ENCODE measurements at places on chromosomes 2 and 18.

DNA sequence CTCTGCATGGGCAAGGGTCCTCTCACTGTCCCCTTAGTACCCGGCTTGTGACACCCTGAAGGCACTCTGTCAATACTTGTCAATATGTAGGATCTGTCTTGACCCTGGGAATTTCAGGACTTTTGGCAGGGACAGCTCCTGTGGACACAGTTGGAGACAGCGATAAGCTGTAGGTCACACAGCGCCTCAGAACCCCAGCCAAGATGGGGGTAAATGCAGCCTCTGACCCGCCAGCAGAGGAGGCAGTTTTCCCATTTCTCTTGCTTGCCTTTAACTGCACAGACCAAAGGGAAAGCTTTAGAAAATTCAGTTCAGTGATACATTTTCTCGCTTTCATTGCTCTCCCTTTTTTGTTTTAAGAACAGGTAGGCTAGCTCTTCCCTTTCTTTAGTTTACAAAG, 54.8 kb upstream of the KLHL29 start:
- no peak for DNase-seq

GRCh38 chr2:168171059-168171762, 76.2 kb downstream of the STK39 start:
- DNase-seq = no peak

GRCh38 chr18:70377317-70377799, 88.5 kb downstream of the SOCS6 start:
- no peak for DNase-seq

GRCh38 chr2:46568212-46569009, 89.0 kb downstream of the TMEM247 start:
- DNase-seq = no peak

- no peak for DNase-seq
Observed at GRCh38 chr18:63177919-63178821, 141.4 kb downstream of the BCL2 start.

DNA sequence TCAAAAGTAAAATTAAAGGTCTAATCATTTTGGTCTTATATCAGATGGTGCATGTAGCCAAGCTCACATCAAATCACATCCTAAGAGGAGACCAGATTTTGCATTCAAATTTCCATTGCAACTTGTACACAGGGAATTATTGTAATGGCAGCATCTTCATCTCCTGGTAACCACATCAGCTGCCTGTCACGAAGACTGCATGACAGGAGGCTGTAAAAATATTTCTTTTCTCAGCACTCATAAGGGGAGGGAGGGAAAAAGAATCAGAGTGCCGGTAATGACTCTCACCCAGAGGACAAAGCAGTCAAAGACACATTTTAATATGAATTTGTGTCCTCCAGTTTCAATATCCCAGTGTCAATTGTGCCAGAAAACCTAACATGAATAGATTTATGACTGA, 216.7 kb downstream of the TMEM163 start:
- no peak for DNase-seq

- no peak for DNase-seq
Observed at GRCh38 chr2:222592176-222592575, 63.7 kb downstream of the FARSB start.

DNA sequence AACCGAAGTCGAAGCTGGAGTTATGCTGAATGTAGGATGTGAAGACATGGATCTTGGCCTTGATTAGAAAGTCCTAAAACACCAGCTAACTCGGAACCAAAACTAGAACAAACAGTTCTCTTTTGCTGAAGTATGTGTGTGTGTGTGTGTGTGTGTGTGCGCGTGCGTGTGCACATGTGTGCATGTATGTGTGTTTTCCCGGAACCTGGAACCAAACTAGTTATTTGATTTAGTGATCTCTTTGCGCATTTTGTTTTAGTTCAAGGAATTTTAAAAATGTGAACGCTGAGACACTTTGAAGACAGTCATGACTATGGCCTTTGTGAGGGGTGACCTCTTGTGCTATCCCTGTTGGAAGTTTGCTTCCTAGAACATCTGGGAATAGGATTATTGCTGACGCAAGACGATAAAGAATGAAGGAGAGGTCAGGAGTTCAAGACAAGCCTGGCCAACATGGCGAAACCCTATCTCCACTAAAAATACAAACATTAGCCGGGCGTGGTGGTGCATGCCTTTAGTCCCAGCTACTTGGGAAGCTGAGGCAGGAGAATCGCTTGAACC, 23.8 kb downstream of the FHL2 start:
- DNase-seq = no peak

DNA sequence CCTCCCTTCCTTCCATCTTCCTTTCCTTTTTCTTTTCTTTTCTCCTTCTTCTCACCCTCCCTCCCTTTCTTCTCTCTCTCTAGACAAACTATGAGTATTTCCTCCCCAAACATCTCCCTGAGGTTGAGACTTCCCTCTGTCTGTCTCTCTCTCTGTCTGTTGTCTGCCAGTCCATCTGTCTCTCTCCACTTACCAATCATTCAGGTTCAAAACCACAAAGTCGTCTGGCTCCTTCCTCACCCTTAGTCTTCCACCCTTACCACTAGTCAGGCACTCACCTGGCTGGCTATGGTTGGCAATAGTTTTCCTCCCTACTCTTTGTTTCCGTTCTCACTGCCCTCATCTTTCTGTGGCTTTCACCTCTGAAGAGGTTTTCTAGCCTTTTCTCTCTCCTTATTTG, 12.9 kb downstream of the CCL20 start:
- DNase-seq = no peak

DNA sequence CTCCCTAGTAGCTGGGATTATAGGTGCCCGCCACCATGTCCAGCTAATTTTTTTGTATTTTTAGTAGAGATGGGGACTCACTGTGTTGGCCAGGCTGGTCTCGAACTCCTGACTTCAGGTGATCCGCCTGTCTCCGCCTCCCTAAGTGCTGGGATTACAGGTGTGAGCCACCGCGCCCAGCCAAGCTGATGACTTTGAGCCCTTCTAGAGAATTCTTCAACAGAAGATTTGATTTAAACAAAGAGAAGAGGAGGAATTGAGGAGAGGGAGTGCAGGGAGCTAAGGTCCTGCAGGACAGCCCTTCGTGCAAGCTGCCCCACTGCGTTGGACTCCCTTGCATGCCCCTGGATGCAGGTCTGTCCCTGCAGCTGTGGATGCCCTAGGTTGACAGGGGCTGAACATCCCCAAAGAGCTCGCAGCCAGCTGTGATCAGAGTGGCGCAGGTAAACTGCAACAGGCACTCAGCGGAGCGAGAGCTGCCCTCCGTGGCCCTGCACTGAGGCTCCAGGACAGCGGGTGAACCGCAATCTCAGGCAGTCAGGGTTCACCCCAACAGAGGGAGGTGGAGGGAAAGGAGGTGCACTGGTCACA, 13.7 kb downstream of the ADRA2B start:
- no peak for DNase-seq

DNA sequence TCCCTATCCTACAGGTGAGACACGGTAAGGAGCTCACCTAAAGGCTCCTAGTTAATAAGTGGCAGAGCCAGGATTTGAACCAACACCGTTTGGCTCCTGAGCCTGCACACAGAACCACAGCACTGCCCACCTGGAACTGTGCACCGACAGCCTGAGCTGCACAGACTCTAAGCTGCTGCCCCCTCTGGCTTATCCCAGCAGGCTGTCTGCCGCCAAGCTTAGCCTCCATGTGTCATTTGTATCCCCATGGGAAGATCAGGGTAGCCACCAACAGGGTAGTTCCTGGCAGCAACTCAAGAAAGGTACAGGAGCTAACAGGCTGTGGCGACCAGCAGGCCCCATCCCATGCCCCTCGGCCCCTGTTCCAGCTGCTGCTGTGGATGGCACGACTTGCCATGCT, 135.7 kb downstream of the LRRC30 start:
- no peak for DNase-seq

DNA sequence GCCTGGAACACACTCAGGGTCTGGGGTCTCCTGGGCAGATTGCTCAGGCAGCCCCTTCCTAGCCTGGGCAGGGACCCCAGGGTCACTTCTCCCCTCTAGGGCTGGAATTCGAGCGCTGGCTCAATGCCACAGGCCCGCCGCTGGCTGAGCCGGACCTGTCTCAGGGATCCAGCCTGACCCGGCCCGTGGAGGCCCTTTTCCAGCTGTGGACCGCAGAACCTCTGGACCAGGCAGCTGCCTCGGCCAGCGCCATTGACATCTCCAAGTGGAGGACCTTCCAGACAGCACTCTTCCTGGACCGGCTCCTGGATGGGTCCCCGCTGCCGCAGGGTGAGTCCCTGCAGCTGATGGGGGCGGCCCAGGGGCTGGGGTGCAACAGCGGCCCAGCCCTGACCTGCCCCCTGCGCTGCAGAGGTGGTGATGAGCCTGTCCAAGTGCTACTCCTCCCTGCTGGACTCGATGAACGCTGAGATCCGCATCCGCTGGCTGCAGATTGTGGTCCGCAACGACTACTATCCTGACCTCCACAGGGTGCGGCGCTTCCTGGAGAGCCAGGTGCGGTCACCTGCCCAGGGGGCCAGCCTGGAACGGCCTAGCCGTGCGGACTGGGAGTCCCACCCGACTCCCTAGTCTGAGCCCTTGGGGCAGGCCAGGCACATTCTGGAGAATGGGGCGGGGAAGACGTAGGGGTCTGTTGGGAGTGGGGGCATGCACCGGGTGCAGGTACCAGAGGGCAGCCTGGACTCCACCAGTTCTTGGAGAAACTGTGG, 8.3 kb downstream of the RNPEPL1 start:
- DNase-seq = no peak

- DNase-seq = no peak
Observed at GRCh38 chr2:26571316-26571715, 69.8 kb downstream of the CIB4 start.

- DNase-seq = no peak
Observed at GRCh38 chr18:35059280-35059927, 18.2 kb downstream of the MAPRE2 start.

- peak; percentile 47 for DNase-seq
Observed at GRCh38 chr2:37890893-37891495, 34.1 kb upstream of the RMDN2 start.

GRCh38 chr2:38239452-38239851, 137.6 kb downstream of the ATL2 start:
- no peak for DNase-seq

GRCh38 chr2:70523996-70524965, 29.3 kb downstream of the TGFA start:
- DNase-seq = no peak

All from stimulated activated naive B cell treated with anti-CD40 and anti-IgM and Interleukin-4, amounts not matched to agents 10 μg/mL and 1 μg/mL and 100 μg/mL, for 72 hours (primary cell).